H1 (cell line): ENCODE measurements at places on chromosomes 7 and 10.

DNA sequence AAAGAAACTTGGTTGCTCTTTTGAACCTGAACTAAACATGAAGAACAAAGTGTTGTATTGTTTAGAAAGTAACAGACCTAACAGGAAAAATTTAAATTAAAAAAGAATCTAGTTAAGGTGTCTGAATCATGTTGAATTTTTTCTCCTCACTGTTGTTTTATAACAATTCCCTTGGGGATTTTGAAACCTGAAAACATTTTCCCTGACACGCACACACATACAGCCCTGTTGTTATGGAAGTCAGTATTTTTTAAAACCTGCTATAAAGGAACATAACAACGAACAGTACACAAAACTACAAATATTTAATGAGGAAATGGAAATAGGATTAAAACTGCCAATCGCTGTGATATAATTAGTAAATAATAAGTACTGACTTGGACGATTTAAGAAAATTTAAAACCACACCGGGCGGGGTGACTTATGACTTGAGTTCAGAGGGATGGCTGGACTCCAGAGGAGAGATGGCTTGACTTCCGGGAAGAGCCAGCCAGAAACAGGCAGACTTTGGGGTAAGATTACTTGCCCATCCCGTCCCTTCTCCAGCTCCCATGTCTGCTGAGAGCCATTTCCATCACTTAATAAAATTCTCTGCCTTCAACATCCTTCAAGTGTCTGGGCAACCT is 16.2 kb upstream of the SPOCK2 start:
- DNase-seq: no peak
- H3K4me1 ChIP-seq: no peaks in the 10 kb centered on the region
- H3K4me3 ChIP-seq: no peak overlapping the region
- no peaks in the 10 kb centered on the region for H3K27me3 ChIP-seq
- no peaks in the 10 kb centered on the region for H3K36me3 ChIP-seq
- H3K27ac ChIP-seq: no peak overlapping the region

GRCh38 chr7:121397361-121397760 is 1.3 kb upstream of the FAM3C start:
- H3K27me3 ChIP-seq: no peaks in the 10 kb centered on the region
- no peaks in the 10 kb centered on the region for H3K4me1 ChIP-seq
- no peak for DNase-seq
- no peaks in the 10 kb centered on the region for H3K36me3 ChIP-seq
- no peak overlapping the region for H3K4me3 ChIP-seq
- H3K27ac ChIP-seq: no peak overlapping the region

GRCh38 chr10:131641231-131641630 is 259.6 kb upstream of the PPP2R2D start:
- peak; percentile 34 for DNase-seq
- no peak overlapping the region for H3K4me3 ChIP-seq
- no peak overlapping the region for H3K27ac ChIP-seq
- H3K4me1 ChIP-seq: no peaks in the 10 kb centered on the region

DNA sequence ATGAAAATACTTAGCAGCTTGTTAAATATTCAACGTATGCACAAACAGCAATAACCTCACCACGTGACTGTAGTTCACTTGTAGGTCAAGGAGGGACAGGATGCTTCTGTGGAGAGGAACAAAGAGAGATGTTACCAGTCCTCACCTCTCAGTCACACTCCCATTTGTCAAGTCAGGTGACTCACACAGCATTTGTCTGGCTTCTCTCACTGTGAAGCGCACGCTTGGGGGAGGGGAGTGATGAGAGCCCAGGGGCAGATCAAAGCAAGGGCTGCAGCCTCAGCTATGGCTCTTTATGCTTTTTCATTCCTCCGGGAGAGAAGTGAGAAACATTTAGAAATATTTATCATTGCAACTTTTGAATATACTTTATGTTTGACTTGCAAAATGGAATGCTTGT is 2.9 kb upstream of the RBM20 start:
- no peak overlapping the region for H3K4me3 ChIP-seq
- H3K27me3 ChIP-seq: peaks cover 30% of the 10 kb centered on the region
- no peak overlapping the region for H3K27ac ChIP-seq
- no peaks in the 10 kb centered on the region; the same call in 1 of the 2 replicates for H3K36me3 ChIP-seq

DNA sequence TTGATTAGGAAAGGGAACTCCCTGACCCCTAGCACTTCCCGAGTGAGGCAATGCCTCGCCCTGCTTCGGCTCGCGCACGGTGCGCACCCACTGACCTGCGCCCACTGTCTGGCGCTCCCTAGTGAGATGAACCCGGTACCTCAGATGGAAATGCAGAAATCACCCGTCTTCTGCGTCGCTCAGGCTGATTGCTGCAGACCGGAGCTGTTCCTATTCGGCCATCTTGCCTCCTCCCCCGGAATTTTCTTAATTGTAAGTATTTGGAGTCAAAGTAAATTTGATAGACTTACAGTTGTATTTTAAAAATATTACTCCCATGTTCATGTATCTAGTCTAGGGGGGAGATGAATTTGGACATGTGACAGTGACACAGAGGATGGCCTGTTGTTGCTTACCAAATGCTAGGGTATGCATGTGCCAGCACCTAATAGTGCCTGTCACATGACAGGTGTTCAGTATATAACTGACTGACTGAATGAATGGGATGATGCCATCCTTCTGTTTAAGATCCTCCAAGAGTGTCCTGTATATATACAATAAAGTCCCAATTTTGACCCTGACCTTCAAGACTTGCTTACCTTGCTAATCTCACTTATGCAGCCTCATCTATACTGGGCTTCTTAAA is 42.0 kb upstream of the ICA1 start:
- H3K27ac ChIP-seq: no peak overlapping the region
- H3K36me3 ChIP-seq: no peaks in the 10 kb centered on the region
- H3K4me3 ChIP-seq: no peak overlapping the region
- no peaks in the 10 kb centered on the region for H3K27me3 ChIP-seq
- DNase-seq: no peak
- no peaks in the 10 kb centered on the region for H3K4me1 ChIP-seq

GRCh38 chr7:22438994-22439393 is 61.0 kb downstream of the STEAP1B start:
- DNase-seq: no peak
- no peaks in the 10 kb centered on the region for H3K36me3 ChIP-seq
- no peaks in the 10 kb centered on the region; the same call in 1 of the 2 replicates for H3K4me1 ChIP-seq

GRCh38 chr7:140680886-140681285 is 8.1 kb downstream of the ADCK2 start:
- no peaks in the 10 kb centered on the region for H3K4me1 ChIP-seq
- no peak overlapping the region for H3K27ac ChIP-seq
- H3K27me3 ChIP-seq: no peaks in the 10 kb centered on the region
- H3K4me3 ChIP-seq: no peak overlapping the region

- no peaks in the 10 kb centered on the region for H3K27me3 ChIP-seq
- H3K4me3 ChIP-seq: no peak overlapping the region
- DNase-seq: no peak
- no peak overlapping the region for H3K27ac ChIP-seq
- H3K4me1 ChIP-seq: no peaks in the 10 kb centered on the region
These were observed 22.8 kb upstream of the PDZD8 start for GRCh38 chr10:117398029-117398428.

DNA sequence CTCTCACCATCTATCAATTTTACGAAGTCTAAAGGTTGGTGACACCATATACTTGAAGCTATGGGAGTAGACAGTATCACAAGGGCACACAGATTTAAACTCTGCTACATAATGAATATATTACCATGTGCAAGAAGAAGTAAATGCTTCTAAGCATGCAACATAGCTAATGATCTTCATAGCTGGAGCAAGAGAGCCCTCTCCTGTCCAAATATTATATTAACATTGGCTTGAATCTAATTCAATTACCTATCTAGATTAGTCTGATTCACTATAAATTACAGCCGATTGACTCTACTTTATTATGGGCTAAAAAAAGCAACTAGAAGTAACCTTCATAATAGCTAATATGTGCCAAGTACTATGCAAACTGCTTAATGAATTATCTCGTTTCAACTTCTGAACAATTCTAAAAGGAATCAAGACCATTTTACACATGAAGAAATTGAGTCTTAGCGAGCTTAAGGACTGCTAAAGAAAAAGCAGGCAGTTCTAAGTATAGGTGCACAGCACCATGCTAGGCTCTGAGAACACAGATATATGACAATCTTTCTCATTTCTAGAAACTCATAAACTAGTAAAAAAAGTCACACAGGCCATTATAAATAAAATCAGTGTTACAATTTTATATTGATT is 21.9 kb downstream of the FRA10AC1 start:
- H3K36me3 ChIP-seq: peaks cover 7% of the 10 kb centered on the region; the same call in 1 of the 2 replicates
- no peaks in the 10 kb centered on the region for H3K4me1 ChIP-seq
- H3K27ac ChIP-seq: no peak overlapping the region
- H3K4me3 ChIP-seq: no peak overlapping the region

- peaks cover 2% of the 10 kb centered on the region for H3K4me1 ChIP-seq
- no peaks in the 10 kb centered on the region for H3K36me3 ChIP-seq
- H3K4me3 ChIP-seq: no peak overlapping the region
- no peaks in the 10 kb centered on the region for H3K27me3 ChIP-seq
These were observed 29.3 kb upstream of the ITGB8 start for GRCh38 chr7:20301311-20301939.

DNA sequence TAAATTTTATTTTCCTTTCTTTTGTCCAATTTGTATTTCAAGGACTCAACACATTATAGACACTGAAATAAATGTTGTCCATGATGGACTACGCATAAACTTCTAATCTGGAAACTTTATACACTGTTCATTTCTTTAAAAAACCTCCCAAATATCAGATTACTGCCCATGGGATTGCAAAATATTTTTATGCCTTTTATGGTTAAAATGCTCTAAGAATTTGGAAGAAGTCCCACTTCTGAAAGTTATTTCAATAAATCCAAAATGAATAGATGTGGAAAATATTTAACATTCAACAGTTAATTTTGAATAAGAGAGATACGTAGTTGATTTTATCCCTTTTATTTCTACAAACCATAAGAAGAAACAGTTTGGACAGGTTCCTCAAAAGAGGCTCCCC is 46.1 kb downstream of the CABCOCO1 start:
- no peaks in the 10 kb centered on the region for H3K27me3 ChIP-seq
- H3K36me3 ChIP-seq: no peaks in the 10 kb centered on the region
- no peak overlapping the region for H3K27ac ChIP-seq
- H3K4me1 ChIP-seq: no peaks in the 10 kb centered on the region

- H3K4me3 ChIP-seq: no peak overlapping the region
- peaks cover 58% of the 10 kb centered on the region for H3K36me3 ChIP-seq
- H3K4me1 ChIP-seq: no peaks in the 10 kb centered on the region
- DNase-seq: no peak
These were observed 21.6 kb downstream of the IRF5 start for GRCh38 chr7:128959296-128959695.

DNA sequence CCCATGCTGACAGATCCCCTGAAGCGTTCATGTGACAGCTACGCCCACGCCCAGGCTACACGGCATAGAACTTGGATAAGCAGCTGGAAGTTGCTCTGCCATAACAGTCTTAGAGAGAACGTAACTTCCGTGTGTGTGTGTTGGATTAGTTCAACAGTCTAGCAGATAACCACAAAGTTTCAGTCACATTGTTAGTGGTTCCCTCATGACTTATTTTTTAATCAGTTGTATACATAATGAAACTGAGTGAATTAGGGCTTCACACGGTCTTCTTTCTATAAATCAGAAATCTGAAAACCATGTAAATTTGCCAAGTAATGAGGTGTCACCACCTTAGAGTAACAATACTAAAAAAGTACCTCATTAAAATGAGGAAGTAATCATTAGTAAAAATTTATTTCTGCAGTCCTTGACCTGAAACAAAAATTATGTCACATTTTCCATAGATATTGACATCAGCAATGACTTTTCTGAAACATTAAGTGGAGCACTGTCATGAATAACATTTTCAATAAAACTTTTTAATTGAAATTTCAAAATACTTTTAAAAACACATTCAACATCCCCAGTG is 21.7 kb upstream of the MACC1 start:
- 0 out of 2 replicates have a peak, but pooled peaks cover 2% of the 10 kb centered on the region for H3K4me1 ChIP-seq
- H3K27ac ChIP-seq: no peak overlapping the region
- no peaks in the 10 kb centered on the region for H3K36me3 ChIP-seq
- DNase-seq: no peak
- no peaks in the 10 kb centered on the region for H3K27me3 ChIP-seq

DNA sequence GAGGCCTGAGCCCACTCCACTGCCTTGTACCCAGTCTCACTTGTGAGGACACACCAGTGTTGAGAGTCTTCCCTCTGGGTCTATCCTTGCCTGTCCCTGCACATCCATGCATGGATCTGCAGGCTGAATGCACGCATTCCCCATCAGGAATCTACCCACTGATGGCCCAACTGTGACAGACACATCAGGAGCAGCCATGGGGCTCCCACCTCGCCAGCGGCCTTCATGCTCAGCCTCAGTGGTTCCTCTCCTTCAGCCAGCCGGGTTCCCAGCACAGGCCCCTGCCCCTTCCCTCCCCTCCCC is 21.3 kb downstream of the ANTXRL start:
- H3K27me3 ChIP-seq: no peaks in the 10 kb centered on the region
- H3K4me3 ChIP-seq: no peak overlapping the region
- H3K27ac ChIP-seq: no peak overlapping the region
- no peak for DNase-seq
- H3K4me1 ChIP-seq: no peaks in the 10 kb centered on the region

DNA sequence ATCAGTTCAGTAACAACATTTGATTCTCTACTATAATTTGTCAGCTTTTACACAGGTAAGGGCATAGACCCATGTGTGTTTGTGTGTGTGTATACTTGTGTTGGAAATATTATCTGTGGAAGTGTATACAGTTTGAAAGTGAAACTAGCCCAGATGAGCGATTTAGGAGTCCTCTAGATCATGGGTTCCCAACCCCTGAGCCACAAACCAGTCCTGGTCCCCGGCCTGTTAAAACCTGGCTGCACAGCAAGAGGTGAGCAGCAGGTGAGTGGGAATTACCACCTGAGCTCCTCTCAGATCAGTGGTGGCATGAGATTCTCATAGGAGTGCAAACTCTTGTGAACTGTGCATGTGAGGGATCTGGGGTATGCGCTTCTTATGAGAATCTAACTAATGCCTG is 1221.5 kb upstream of the SORCS1 start:
- H3K4me3 ChIP-seq: no peak overlapping the region
- no peak overlapping the region for H3K27ac ChIP-seq
- no peaks in the 10 kb centered on the region for H3K36me3 ChIP-seq
- H3K4me1 ChIP-seq: no peaks in the 10 kb centered on the region

DNA sequence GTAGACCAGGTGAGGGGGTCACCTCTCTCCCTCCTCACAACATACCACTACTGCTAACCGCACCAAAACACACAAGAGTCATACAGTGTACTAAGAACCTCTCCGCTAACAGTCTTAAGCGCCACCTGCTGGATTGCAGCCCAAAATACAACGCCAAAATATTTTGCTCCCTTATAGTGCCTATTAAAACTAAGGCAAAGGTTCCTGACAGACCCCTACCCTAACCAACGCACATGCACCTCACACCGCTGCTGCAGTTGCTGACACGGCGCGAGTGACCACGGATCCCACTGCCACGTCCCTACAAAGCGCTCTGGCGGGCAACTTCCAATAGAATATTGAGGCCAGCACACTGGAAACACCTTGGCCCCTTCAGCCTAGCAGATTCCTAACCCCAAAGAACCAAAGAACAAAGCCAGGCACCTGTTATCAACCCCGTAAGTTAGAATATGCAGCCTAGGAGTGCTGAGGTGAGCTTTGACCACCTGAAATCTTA is 563.6 kb upstream of the SEMA3D start:
- no peaks in the 10 kb centered on the region for H3K36me3 ChIP-seq
- DNase-seq: no peak
- H3K27me3 ChIP-seq: no peaks in the 10 kb centered on the region; the same call in 1 of the 2 replicates
- no peaks in the 10 kb centered on the region for H3K4me1 ChIP-seq
- no peak overlapping the region for H3K4me3 ChIP-seq
